Activated CD4-positive, alpha-beta T cell treated with anti-CD3 and anti-CD28 coated beads for 1 hour (primary cell): ENCODE measurements at places on chromosomes 3 and 15.

GRCh38 chr3:36372534-36372935, 7.8 kb upstream of the STAC start:
- no peak for DNase-seq

GRCh38 chr15:74869726-74870407, 3.3 kb downstream of the SCAMP2 start:
- DNase-seq, result no peak

GRCh38 chr15:48060396-48060795, 60.4 kb upstream of the SLC24A5 start:
- no peak for DNase-seq

DNA sequence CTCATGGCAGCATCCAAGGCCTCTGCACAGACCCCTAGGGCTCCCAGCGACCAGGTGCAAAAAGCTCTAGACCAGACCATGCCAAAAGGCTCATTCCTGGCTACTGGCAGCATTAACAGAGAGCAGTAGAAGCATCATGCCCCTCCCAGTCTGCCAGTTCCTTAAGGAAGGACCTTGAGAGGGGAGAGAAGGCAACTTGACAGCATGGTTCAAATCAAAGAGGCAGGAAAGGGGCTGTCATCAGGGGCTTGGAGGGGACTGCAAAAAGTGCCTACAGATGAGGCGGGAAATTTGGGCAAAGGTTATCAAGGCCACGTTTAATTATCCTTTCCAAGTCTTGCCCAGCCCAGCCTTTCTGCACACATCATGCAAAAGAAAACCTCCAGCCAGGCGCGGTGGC, 64.7 kb downstream of the SSUH2 start:
- no peak for DNase-seq

GRCh38 chr15:90004671-90005070, 3.5 kb downstream of the ZNF710 start:
- no peak for DNase-seq

GRCh38 chr15:98646546-98647025, 1.8 kb upstream of the IGF1R start:
- no peak for DNase-seq

- DNase-seq, result no peak
Measured at GRCh38 chr15:35622641-35623340, 76.8 kb upstream of the DPH6 start.

- no peak for DNase-seq
Measured at GRCh38 chr15:80405554-80405850, 1.3 kb downstream of the ARNT2 start.

DNA sequence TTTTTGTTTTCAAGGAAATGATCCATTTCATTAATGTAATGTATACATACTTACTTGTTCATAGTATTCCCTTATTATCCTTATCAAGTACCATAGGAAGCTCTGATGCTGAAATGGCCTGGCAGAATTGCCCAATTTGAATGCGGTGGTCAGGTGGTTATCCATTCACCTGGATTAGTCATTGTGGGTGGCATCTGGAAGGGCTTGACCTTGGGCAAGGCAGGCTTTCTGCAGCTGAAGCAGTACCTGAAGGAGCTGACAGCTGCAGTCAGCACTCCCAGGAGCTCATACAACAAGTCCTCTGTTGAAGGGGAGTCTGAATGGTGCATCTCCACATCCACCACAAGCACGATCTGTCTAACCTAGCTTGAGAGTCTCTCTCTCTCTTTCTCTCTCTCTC, 12.2 kb upstream of the IQCF5 start:
- DNase-seq, result no peak

DNA sequence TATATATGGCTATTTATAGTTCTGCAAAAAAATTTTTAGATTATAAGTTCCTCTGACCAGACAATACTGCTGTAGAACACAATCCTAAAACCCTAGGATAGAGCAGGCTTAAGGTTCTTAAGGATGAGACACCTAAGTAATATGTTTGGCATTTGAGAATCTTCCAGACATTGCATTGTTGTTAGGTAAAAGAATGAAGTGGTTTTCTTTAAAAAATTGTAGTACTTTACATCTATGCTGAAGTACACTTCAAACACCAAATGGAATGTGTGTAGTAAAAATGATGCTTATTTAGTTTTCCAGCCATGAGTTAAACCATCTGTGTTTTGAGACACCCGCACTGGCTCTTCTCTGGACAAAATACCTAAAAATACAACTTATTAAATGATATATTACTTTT, 857.7 kb downstream of the OTOL1 start:
- no peak for DNase-seq

GRCh38 chr3:53192608-53193007, 31.6 kb downstream of the PRKCD start:
- no peak for DNase-seq

DNA sequence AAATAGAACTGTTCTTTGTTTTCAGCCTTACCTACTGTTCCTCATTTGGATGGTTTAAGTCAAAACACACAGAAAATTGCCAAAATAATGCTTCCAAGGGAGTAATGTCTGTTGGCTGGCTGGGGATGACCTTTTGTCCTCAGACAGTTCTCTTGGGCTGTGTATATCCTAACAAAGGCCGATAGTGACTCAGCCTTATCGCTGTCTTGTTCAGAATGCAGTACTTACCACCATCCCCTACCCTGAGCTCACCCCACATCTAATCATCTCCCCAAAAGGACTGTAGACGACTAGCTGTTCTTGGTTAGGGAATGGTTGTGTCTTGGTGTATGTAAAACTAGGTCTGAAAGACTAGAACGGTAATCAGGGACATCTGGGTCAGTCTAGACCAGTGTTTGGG, 35.0 kb downstream of the RAB11A start:
- no peak for DNase-seq

DNA sequence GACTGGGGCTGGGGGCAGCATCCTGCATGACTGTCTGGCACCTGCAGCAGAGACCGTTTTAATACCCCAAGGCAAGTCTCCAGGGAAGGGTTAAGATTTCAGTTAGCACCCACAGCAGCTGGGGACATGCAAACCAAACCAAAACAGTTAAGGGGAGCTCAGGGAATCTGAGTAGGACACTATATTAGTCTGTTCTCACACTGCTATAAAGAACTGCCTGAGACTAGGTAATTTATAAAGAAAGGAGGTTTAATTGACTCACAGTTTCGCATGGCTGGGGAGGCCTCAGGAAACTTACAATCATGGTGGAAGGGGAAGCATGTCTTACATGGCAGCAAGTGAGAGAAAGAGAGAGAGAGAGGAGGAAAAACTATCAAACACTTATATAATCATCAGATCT, 25.3 kb downstream of the GALNT15 start:
- no peak for DNase-seq

- DNase-seq, result no peak
Measured at GRCh38 chr15:71685420-71685993, 124.8 kb upstream of the NR2E3 start.

- DNase-seq, result no peak
Measured at GRCh38 chr3:108152274-108152673, 61.4 kb upstream of the CD47 start.

DNA sequence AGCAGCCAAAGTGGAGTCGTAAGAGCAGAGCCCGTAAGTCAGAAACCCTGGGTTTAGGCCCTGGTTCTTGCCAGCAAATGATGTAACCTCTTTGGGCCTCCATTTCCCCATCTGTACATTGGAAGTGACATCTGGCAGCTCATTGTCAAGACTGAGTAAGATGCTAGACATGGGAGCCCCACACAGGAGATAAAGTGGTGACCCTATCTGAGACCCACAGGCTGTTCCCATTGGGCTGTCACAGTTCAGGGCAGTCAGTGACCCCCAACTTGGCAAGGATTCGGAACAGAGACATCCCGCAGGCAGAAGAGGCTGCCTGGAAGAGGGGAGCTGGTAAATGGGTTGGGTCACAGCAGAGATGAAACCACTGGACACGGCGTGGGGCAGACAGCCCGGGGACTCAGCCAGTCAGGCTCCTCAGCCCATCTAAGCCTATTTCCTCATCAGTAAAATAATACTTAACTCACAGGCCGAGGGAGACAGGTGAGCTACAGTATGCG, 1.8 kb downstream of the CLN6 start:
- DNase-seq, result no peak

DNA sequence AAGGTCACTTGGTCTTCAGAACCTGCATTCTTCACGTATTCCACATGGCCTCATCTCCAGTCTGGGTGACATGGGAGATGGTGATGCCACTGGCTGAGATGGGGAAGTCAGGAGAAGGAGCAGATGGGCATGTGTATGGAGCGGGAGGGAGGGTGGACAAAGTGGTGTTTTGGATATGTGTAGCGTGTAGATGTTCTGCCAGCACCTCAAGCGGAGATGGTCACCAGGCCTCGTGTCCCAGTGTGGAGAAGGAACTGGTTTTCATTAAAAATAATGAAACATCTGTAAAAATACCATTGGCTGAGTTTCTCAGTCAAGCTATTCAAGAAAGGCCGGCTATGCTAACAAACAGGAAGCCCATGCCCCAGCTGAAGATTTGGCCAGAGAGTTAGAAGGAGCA, 26.2 kb downstream of the LARP6 start:
- no peak for DNase-seq

DNA sequence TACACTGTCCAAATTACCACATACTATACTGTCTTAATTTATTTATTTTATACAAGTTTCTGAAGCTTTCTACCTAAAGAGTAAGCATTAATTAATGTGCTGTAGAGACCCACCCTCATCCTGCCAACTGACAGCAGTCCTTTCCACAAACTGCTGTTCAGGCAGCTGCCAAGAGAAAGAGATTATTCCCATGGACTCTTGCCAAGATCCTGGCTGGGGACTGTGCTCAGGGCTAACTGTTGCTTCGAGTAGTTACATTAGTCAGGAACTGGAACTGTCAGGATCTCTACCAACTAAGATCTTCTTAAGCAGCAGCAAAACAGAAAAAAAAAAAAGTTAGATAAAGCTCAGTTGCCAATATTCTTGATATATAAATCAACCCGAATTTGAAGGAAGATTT, 398.8 kb downstream of the MECOM start:
- DNase-seq, result no peak

DNA sequence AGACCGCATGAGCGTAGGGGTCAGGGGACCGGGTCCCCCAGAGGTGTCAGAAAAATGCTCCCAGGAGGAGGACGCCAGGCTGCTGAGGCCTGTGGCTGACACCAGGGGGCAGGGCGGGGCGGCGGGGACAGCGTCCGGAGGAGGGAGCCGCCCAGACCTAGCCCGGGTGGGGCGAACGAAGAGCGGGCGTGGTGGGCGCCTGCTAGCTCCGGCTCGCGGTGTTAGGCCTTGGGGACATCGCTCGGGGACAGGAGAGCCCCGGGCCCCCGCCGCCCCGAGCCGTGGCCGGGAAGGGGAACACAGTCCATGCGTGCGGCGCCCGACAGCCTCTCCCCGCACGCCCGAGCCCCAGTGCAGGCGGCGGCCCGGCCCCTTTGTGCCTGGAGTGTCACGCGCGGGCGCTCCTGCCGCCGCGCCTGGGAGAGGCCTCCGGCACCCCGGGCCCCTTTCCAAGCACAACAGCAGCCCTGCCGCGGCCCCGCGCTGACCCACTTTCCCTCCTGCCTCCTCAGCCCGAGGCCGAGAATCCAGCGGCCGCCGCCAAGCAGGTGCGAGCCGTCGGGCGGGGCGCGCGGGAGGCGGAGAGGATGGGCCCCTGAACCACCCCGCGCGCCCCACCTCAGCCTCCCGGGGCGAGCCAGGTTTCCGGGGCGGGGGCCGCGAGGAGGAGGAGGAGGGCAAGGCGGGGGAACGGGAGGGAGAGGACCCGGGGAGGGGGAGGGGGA, 111.0 kb upstream of the KLF13 start:
- DNase-seq, result peak; percentile 69

DNA sequence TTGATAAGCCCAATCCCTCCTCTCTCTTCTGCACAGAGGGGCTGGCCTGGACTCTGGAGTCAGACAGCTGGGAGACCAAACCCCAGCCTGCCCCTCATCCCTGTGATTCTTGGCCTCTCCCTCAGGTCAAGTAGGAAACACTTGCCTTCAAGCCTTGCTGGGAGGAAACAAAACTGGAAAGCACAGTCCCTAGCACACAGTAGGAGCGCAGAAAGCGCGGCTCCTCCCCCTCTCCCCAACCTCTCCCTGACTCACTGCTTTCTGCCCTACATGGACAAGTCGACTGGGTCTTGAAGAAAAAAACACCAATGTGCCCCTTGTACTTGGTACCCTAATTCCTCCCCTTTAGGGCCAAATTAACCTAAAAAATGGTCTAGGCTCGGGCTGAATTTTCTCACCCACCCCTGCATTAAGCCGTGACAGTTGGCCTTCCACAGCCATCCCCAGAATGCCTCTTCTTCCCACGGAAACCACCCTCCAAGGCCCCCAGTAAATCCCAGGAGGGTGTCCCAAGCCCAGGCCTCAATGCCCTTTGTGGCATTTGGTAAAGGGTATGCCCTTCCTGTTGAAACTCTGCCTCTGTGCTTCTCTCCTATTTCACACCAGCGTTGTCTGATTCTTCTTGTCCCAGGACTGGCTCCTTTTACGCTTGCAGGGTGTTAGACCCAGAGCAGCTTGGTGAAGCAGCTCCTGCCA, 11.3 kb upstream of the RAF1 start:
- DNase-seq, result no peak

GRCh38 chr15:67746450-67746849, 78.9 kb upstream of the SKOR1 start:
- no peak for DNase-seq

DNA sequence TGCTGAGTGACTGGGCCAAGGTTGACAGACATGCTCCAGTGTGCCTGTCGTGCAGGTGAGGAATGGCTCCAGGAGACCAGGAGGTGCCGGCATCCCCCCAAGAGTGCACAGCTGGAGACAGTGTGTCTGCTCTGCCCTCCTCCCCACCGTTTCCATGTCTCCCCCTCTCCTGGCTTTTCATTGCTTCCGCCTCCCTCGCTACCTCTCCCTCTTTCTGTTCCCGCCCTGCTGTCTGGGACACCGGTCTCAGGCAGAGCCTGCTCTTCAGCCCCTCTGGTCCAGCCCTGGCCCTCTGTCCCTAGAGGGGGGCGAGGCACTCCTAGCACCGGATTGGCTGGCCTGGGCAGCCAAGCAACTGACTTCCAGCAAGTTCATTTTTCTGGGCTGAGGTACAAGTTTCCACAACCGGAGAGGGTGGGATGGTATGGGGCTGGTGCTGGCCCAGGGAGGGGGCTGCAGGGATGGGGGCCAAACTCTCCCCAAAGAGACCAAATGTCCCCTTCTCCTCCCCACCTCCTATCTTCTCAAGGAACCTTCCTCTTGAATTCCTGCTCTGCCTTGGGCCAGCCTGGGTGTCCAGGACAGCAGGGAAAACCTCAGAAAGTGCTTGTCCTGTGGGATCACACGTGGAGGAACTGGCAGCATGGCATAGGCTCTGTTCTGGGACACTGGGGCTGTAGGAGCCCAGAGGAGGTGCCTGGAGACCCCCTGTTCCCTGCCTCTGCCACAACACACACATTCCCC, 32.6 kb downstream of the PRKCD start:
- no peak for DNase-seq

- DNase-seq, result no peak
Measured at GRCh38 chr15:26614734-26615133, 158.1 kb downstream of the GABRB3 start.
